ENCODE measurements at places on chromosomes 1 and 21. TPM values are rescaled to one million over a fixed set of nuclear protein-coding genes. Genes with fewer than 3 reads are reported as not detected.

Gene NMNAT2
- total RNA-seq, result 0.34 TPM

Gene IPO9
- 16.8 TPM for total RNA-seq

Gene IGSF21
- total RNA-seq, result not detected

Gene PLCH2
- total RNA-seq, result 0.22 TPM

Gene S100A2
- 0.98 TPM for total RNA-seq

Gene PGBD5
- under 0.01 TPM for total RNA-seq

Gene KRTAP21-2
- total RNA-seq, result not detected

Gene ITLN1
- not detected for total RNA-seq

Gene C1orf216
- 19.3 TPM for total RNA-seq

Gene SSU72
- 54.4 TPM for total RNA-seq

Gene SPAG17
- not detected for total RNA-seq

Gene BRINP3
- total RNA-seq, result not detected

Gene SPRR5
- not detected for total RNA-seq

Gene KLF17
- not detected for total RNA-seq

Data from dermis lymphatic vessel endothelial cell (primary cell).